Fibroblast of skin of abdomen (primary cell): ENCODE measurements at places on chromosomes 6 and 20.

- no peak for DNase-seq
Measured at GRCh38 chr6:111625099-111625416, 19.4 kb upstream of the TRAF3IP2 start.

GRCh38 chr6:166998256-166999144 lies 697 bp upstream of the CEP43 start:
- no peak for DNase-seq

- peak; percentile 47 for DNase-seq
Measured at GRCh38 chr20:38982291-38982690, 20.1 kb downstream of the DHX35 start.

- DNase-seq = no peak
Measured at GRCh38 chr6:141035312-141036200, 1097.2 kb upstream of the GJE1 start.

- no peak for DNase-seq
Measured at GRCh38 chr6:132405143-132405915, 4.1 kb upstream of the MOXD1 start.

GRCh38 chr6:159148641-159149040 lies 20.6 kb upstream of the FNDC1 start:
- DNase-seq = no peak

GRCh38 chr20:31906001-31906400 lies 35.6 kb downstream of the TTLL9 start:
- DNase-seq = no peak

GRCh38 chr6:56938649-56939191 lies 16.2 kb upstream of the BEND6 start:
- DNase-seq = peak; percentile 99

GRCh38 chr20:39225536-39225935 lies 263.4 kb downstream of the DHX35 start:
- DNase-seq = no peak

DNA sequence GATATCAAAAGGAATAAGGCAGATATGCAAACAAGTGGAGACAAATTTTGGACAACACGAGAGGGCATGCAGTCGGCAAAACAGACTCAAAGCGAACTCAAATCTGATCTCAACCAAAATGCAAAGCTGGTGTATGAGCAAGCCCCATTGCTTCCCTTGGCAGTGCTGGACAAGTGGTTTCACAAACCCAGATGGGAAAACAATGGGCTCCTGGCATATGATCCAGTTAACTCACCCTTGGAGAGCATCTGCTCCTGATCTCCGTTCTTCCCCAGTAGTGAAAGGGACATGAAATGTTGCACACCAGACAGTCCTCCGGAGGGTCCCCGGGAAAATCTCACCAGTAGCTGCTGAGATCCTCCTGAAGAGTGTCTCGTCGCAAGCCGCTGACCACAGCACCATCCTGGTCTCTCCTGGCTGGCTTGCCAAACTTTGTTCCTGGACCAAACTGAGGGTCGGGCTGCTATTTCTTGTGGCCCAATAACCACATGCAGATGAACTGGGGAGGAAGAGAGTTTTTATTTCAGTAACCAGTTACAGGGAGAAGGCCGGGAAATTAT lies 84.3 kb upstream of the THBS2 start:
- DNase-seq = no peak

- peak; percentile 14 for DNase-seq
Measured at GRCh38 chr6:98574984-98575383, 259.4 kb upstream of the POU3F2 start.

DNA sequence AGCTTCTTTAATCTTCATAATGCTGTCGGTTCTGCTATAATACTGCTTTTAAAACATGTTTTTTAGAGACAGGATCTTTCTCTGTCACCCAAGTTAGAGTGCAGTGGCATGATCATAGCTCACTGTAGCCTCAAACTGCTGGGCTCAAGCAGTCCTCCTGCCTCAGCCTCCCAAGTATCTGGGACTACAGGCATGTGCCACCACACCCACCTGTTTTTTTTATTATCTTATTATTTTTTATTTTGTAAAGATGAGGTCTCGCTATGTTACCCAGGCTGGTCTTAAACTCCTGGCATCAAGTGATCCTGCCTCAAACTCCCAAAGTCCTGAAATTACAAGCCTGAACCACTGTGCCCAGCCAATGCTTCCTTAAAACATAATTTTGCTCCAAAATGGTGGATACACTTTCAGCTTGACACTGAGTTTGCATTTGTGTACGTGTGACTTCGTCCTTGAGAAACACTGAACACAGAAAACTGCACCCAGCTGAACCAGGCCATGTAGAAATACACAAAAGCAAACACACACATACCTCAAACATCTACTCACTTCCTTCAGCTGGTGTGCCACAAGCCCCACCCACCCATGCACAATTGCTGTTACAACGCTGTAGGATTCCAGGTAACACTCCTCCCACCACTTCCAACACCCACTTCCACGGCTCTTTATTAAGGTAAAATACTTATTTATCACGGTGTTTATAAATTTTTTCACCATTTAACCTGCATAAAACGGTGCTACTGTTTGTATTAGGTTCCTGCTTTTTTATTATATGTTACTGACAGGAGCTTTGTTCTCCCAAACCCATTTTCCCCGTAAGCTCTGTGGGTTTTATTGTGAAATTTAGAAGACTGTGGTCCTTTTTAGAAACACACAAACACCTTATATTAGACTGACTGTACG lies 109.1 kb downstream of the TSHZ2 start:
- DNase-seq = peak; percentile 55
